ENCODE measurements at places on chromosomes 5 and 9.

- DNase-seq, result no peak
These were observed 63.9 kb downstream of the C9orf152 start for GRCh38 chr9:110143950-110144545.

DNA sequence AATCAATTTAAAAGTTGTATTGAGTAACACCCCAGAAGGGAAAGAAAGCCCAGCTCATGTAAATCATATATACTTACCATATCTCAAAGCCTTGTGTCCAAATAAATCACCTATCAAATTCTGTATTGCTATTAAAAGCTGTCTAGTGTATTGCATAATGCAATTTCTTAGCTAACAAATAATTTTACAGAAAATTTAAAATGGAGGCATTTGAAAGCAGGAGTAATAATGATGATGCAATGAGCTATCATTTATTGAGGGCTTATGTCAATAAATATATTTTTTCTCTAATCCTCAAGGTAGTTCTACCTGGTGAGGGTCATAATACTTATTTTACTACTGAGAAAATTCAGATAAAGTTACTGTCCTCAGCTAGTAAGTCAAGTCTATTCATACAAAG, 42.8 kb upstream of the CDK5RAP2 start:
- DNase-seq, result no peak

- DNase-seq, result no peak
These were observed 98.9 kb downstream of the MRPS27 start for GRCh38 chr5:72221099-72221498.

DNA sequence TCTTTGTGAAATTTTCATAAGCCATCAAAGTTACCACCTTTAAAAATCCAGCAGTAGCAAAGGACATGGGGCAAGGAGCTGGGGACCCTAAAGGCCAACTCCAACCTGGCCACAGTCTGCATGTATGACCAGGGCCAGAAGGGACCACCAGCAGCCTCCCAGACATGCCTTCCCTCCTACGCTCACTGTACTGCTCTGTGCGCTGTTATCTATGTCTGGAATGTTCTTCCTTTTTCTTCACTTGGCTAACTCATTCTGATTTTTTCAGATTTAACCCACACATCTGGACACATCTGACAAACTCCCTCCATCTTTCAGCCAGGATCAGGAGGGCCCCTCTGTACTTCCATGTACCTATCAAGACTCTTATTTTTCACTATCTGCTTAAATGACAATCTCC, 47.6 kb upstream of the TRAF1 start:
- no peak for DNase-seq

GRCh38 chr5:34524123-34524522, 132.0 kb upstream of the RAI14 start:
- peak; percentile 68 for DNase-seq

GRCh38 chr5:96780626-96781025, 27.1 kb downstream of the ERAP1 start:
- peak; percentile 18 for DNase-seq

- no peak for DNase-seq
These were observed 14.4 kb downstream of the FAM200C start for GRCh38 chr5:160385496-160385895.

DNA sequence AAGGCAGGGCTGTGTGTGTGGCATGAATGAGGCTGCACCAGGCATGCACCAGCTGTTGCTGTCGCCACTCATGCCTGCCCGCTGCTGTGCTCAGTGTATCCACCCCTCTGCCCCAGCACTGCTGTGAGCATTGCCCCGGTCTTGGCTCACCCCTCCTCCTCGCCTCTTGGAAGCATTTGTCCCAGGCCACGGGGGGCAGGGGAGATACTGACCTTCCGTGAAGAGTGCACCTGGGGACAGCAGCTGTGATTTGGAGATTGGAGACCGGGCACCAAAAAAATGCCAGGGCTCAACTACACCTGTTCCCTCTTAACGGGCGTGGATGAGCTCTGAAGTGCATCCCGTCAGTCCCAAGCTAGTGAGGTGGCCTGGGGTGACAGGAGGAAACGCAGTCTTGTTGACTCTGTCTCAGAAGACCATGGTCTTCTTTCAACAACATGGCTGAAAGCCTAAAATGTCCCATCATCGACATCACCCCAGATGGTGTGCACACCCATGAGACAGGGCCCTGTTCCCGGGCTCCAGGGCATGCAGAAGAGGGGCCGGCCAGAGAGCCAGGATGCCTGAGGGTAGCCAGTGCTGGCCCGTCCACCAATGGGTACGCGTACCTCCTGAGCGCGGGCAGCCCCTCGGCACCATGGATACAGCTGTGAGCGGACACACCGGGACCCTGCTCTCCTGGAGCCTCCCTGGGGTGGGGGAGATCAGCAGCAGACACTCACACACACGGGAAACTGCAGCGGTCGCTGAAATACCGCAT, 115.8 kb downstream of the COL5A1 start:
- no peak for DNase-seq

DNA sequence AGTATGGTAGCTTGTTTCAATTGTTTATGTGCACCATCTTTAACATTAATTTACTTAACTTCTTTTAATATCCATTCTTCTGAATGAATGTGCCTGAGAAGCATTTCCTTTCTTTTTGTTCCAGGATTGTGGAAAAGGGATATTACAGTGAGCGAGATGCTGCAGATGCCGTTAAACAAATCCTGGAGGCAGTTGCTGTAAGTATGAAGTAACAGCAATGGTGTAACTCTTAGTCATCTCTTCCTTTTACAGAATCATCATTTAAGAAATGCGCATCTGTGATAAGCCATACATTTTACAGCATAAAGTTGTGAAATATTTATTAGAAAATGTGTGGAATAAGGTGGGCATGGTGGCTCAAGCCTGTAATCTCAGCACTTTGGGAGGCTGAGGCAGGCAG, 117.7 kb downstream of the STARD4 start:
- DNase-seq, result peak; percentile 56

- no peak for DNase-seq
These were observed 37.8 kb downstream of the BHMT start for GRCh38 chr5:79149433-79149832.

- peak; percentile 2 for DNase-seq
These were observed 522.9 kb upstream of the DAB2 start for GRCh38 chr5:39947657-39948056.
